ENCODE measurements at places on chromosomes 5 and 9. TPM values are rescaled to one million over a fixed set of nuclear protein-coding genes. Genes with fewer than 3 reads are reported as not detected.

The ANKRD18A gene
- 2.1 TPM for total RNA-seq

The TMEFF1 gene
- total RNA-seq = 0.37 TPM

The MACIR gene
- total RNA-seq = 10.5 TPM

The LHX6 gene
- total RNA-seq = not detected

The HTR4 gene
- not detected for total RNA-seq

The UNC13B gene
- 3.2 TPM for total RNA-seq

The HAUS6 gene
- 36.3 TPM for total RNA-seq

The IGFBPL1 gene
- not detected for total RNA-seq

The PCDHGA8 gene
- total RNA-seq = 0.04 TPM
